ENCODE measurements at places on chromosomes 13 and 19.

DNA sequence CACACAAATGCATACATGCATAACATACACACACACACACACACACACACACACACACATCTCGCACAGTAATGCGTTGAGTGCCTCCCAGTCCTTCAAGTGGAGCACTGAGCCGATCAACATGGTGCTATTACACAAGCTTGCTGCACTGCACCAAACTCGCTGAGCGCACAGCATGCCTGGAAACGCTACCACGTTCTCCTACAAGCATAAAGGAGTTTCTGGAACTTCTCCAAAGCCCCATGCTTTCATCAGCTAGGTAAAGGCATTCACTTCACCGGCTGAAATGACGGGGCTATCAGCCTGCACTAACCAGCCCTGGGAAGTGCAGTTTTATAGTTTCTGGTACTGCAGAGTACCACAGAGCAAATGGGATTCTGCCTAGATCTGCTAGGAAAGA, 92.7 kb downstream of the FGF14 start:
- DNase-seq, result no peak

DNA sequence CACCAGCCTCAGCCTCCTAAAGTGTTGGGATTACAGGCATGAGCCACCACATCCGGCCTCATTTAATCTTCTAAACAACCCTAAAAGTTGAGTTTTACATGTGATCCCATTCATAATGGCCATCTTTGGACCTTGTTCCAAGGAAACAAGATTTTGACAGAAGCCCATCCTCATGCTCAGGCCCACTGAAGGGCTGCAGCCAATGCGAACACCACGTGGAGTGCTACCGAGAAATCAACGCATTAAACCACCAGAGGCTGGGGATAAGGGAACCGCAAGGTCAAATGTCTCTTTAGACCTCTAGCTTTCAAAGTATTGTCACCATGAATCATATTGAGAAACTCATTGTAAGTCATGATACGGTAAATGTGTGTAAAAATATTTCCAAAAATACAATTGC, 49.4 kb upstream of the DOCK9 start:
- peak; percentile 73 for DNase-seq

GRCh38 chr13:76992548-76993001, 694 bp downstream of the CLN5 start:
- peak; percentile 47 for DNase-seq

GRCh38 chr19:46000491-46001246, 5.4 kb downstream of the CCDC61 start:
- peak; percentile 85 for DNase-seq

DNA sequence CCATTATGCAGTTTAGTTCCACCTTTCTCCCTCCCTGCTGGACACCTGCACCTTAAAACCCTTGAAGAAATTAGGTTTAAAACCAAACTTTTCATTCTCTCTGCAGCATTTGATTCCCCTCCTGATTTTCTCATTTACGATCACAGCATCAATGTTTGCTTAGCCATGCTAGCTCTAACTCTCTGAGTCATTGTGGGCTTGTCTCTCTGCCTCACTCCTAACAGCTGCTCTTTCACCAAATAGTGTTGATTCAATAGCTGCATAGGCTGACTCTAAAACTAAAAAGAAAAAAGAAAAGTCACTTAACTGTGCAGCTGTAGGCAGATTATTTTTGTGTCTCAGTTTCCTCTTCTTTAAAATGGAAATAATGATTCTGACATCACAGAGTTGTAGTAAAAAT, 1124.9 kb downstream of the DIAPH3 start:
- no peak for DNase-seq

DNA sequence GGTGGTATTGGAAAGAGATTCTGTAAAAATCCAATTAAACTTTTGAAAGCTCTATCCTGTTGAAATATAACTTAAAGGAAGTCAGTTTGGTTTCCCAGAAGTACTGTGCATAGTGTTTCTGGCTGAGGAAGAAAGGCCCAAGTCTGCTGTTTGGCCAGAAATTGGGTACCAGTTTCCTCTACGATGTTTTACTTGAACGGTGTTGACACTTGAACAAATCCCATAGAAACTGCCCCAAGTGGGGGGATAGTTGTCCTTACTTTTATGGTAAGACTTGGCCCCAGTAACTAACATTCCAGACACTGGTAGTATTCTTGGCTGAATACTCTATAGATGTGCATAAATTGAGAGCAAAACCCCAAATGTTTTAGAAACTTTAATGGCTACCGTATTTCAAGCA, 14.2 kb downstream of the KLF5 start:
- DNase-seq, result no peak

GRCh38 chr13:76271728-76272232, 614.4 kb downstream of the KCTD12 start:
- DNase-seq, result no peak

GRCh38 chr19:18415178-18415867, 3.9 kb upstream of the SSBP4 start:
- DNase-seq, result no peak

DNA sequence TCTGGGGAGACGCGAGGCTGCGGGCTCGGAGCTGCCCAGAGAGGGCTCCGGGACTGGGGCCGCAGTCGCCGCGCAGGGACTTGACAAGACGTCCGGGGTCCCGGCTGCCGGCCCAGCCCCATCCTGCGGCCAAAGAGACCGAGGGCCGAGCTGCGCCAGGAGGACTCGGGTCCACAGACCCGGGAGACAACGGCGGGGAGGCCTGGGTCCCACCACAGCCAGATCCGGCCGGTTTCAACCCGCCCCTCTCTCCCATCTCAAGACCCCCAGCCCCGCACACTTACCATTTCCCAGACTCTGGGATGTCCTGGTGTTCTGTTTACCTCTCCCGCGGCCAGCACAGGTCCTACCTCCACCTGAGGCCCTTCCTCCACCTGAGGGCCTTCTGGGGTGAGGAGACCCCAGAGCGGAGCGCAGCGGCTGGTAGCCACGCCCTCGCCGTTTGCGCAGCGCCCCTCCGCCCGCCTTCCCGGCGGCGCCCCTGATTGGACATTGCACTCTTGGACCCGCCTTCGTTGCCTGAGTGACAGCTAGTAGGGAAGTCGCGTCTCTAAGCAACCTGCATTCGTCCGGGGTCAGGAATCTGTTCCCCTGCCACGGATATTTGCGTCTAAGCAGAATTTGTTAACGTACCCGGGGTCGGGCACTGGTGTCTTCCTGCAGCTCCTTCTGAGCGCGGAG, at the start of gene ZNF709:
Gene ZNF709 (minus strand): TSS at position 446 of the 681 bp plus-strand sequence. CDS start 159 bp downstream, at position 287.
- peak; percentile 92 for DNase-seq

DNA sequence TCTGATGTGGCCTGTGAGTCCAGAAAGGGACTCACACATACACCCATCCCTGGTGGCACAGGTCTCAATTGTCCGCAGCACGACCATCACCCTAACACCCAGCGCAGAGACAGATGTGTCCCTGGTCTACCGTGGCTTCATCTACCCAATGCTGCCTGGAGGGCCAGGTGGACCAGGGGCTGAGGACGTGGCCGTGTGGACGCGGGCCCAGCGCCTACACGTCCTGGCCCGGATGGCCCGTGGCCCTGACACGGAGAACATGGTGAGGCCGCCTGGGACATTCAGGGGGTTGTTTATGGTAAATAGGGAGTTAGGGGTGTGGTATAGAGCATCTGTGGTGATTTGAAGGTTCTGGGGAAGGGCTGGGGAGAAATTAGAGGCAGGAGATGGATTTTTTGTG, 22.8 kb downstream of the MEGF8 start:
- no peak for DNase-seq

DNA sequence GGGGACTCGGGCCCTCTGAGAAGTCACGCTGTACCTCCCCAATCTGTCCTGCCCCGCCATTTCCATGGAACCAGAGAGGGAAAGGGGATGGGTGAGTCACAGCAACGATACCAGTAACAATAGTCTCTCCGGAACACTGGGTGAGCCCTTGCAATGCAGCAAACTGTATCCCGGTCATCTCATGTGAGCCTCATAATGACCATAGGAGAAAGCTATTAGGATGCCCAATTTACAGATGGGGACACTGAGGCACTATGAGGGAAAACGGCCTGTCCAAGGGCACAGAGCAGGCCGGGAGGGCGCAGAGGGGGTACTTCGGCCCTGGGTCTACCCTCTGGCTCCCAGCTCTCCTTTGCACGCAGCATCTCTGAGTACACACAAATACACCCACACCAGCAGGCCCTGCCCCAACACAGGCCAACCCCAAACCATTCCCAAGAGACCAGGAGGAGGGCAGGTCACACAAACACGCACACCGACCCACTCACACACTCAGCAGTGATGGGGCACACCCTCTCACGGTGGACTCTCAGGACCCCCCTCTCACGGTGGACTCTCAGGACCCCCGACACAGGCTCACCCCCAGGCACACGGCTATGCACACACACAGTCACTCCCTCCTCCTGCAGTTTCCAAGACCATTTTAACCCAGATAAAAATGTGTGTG, 18.2 kb downstream of the LRRC4B start:
- DNase-seq, result no peak

- no peak for DNase-seq
Observed at GRCh38 chr19:4503132-4503824, 15.0 kb downstream of the PLIN4 start.

- no peak for DNase-seq
Observed at GRCh38 chr13:51623473-51623872, 39.2 kb downstream of the WDFY2 start.

GRCh38 chr13:47726394-47726793, 274.7 kb downstream of the SUCLA2 start:
- no peak for DNase-seq

DNA sequence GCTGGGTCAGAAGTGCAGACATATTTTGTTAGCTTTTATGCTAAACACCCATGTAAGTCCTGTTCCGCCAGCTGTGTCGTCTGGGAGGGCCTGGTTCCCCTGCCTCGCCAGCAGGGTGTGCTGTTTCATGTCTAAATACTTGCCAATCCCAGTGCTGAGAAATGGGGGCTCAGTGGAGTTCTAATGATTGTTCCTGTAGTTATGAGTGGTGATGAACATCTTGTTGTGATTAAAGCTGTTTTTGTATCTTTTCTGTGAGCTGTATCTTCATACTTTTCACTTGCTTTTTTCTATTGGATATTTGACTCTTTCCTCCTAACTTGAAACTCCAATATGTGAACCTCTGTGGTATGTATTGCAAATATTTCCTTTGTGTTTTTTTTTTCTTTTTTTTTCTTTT, 32.7 kb downstream of the KDM4B start:
- peak; percentile 52 for DNase-seq

GRCh38 chr13:45179428-45179827, 21.4 kb downstream of the KCTD4 start:
- no peak for DNase-seq

Data from activated CD8-positive, alpha-beta memory T cell treated with anti-CD3 and anti-CD28 coated beads, Interleukin-2, amount 10 ng/mL, durations not matched to agents 7 days and 5 days (primary cell).